CD8-positive, alpha-beta memory T cell (primary cell): ENCODE measurements at places on chromosomes 12 and 14.

DNA sequence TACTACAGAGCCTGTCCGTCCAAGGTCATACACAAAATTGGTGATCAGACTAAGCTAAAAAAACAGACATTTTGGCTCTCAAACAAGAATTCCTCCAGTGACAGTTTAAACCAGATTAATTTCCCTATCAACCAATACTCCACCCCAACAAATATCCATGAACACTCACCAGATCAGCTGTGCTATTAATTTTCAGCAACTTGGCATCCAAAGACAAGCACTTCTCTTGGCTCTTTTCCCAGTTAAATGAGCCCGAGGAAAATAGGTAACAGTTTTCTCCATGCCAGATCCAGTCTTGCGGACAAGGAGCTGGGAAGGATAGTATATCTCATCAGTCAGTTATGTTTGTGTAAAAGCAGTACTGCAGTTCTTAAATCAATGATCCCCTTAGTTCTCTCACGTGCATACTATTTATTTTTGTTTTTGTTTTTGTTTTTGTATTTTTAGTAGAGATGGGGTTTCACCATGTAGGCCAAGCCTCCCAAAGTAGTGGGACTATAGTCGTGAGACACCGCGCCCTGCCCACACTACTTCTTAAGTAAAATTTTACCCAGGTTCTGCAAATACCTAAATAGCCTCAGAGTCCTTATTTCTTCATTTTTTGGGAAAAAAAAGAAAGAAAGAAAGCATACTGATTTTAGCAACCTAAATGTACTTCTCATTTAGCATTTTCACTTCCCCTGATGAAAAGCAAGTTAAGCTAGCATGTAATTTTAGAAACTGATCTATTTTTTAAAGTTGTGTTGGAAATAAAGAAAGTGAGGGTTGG is 11.1 kb downstream of the OLR1 start:
- DNase-seq = no peak

DNA sequence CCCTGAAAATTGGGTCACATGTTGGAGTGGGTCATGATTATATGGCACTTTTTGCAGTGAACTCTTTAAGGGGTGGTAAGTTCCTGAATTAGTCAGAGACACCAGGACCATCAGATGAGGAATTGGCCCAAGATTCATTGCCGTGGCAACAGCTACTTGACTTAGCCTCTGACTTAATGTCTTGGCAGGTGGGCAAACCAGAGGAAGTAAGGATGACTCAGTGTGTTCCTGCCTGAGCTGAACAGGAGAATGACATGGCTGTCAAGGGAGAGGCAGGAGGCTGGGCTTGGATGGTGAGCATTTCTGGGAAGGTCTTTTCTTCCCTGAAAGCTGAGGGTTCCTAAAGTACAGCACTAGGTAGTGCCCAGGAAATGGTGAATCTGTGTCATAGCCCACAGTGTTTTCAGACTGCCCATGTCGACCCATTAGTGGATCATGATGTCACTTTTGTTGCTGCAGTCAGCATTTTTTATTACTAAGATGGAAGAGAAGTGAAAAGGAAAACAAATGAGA is 170.1 kb upstream of the PWP1 start:
- no peak for DNase-seq

GRCh38 chr14:55124774-55125386 is 4.2 kb upstream of the LGALS3 start:
- no peak for DNase-seq

DNA sequence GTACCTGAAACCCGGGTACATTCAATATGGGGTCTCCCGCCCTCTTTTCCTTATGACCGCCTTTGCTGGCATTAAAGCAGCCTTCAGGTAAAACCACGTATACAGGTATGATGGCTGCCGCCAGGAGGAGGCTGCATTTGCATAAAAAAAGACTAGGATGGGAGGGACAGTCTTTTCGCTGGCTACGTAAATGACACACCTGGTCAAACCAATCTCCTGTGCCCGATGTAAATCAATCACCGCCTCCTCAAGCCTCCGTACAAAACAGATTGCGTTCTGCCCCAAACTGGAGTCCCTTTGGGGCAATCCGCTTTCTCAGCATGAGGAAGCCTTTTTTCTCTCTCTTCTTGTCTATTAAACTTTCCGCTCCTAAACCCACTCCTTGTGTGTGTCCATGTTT is 8.1 kb upstream of the ALDH1L2 start:
- DNase-seq = no peak

DNA sequence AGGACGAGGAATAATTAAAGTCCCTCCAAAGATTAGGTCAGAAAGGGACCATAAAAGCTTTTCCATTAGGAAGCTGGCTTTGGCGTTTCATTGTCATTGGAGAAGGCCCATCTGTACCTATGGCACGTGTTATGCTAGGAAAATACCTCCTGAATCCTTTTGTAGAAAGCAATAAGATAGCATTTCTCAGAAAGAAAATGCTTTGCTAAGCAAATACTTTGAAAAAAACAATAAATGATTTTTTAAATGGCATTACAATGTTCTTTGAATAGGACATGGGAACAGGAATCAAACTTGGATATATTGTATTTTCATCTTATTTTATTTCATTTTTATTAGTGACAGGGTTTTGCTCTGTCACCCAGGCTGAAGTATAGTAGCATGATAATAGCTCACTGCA is 967.7 kb downstream of the NRXN3 start:
- no peak for DNase-seq

DNA sequence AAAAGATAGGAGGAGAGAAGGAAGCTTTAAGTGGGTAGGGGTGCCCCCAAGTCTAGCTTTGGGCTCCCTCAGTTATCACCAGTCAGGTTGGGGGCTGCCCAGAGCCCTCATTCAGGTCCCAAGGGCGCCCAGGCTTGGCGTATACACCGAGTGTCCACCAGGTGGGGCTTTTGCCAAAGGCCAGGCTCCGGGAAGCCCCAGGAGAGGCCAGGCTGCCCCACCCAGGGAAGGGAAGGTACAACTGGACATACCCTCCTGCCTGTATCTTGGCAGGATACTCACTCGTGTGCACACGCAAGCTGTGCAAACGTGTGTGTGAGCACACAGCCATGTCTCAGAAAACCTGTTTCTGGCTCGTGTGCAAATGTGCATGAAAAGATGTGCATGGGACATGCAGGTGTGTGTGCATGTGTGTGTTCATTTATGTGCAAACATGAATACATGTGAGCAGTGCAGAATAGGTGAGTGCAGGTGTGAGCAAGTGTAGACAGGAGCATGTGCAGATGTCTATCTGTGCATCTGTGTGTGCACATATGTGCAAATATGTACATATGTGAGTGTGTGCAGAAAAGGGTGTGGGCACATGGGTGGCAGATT is 103.9 kb upstream of the MYL2 start:
- peak; percentile 16 for DNase-seq

GRCh38 chr12:47139000-47139681 is 59.4 kb upstream of the AMIGO2 start:
- DNase-seq = no peak

DNA sequence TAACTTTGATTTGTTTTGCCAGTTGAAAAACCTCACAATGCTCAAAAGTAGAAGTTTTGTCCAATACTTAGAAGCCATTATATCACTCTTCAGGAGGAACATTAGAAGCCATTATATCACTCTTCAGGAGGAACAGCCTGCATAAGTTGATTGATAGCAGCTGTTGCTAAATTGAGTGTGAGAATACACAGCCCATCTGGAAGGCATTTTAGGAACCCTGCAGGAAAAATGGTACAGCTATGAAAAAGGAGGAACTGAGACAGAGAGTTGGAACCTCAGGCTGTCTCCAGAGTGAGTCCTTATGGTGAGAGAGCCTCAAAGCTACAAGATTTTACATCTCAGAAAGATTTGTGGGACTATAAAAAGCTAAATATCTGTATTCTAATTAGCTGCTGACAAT is 207.0 kb downstream of the MYRFL start:
- DNase-seq = no peak
